ENCODE measurements at places on chromosomes 7 and 10.

- no peak for DNase-seq
These were observed 2.6 kb upstream of the SAMD8 start for GRCh38 chr10:75108684-75109458.

GRCh38 chr7:114405427-114405826 lies 9.2 kb upstream of the FOXP2 start:
- DNase-seq: no peak

GRCh38 chr10:97686301-97686961 lies 610 bp downstream of the AVPI1 start:
- no peak for DNase-seq

DNA sequence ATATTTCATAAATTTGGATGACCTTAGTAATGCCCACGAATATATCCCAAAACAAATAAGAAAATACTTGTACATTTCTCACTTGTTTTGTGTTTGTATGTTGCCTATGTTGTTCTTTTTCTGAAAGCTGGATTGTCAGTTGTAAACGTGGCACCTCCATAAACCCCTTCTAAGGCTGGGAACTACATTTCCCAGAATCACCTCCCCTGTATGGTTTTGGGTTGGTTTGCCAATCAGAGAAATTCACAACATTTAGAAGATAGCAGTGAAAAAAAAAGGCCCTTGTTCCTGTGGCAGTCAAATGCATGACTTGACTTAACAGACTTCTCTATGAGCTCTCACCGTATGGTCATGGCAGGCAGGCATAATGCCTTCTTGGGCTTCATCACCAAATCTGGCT lies 676.3 kb upstream of the STEAP1 start:
- no peak for DNase-seq

GRCh38 chr7:116316838-116317628 lies 106.7 kb downstream of the TES start:
- DNase-seq: no peak
